Esophagus muscularis mucosa (tissue), 4 donors: ENCODE measurements at places on chromosomes 3 and 15.

DNA sequence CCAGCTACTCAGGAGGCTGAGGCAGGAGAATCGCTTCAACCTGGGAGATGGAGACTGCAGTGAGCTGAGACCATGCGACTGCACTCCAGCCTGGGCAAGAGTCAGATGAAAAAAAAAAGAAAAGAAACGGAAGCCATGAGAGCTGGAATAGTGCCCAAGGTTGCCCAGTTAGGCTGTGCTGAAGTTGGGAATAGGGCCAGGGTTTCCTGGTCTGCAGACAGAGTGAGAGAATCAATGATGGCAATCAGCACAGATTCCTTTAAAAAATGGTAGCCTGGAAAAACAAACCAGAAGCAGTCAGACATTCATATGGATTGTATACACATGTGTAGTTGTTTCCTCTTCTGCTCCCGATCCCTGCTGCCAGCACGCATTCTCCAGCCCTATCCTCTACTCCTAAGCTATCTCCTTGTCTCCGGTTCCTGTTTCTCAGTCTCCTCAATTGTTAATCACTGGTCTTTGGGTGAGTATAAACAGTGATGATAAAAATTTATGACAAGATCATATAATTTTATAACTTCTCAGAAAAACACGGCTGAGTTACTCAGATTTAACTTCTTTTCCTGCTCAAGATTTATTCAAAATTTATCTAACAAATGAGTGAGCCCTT lies 316.2 kb upstream of the UMPS start:
- no peaks in the 10 kb centered on the region for H3K4me1 ChIP-seq
- peaks cover 25% of the 10 kb centered on the region for H3K36me3 ChIP-seq
- no peak for DNase-seq
- H3K4me3 ChIP-seq, result no peak overlapping the region

GRCh38 chr15:40471105-40471807 lies 472 bp downstream of the CHST14 start:
- no peak for DNase-seq
- peak overlapping the region; percentile 88 for H3K27ac ChIP-seq
- peaks cover 23% of the 10 kb centered on the region for H3K4me1 ChIP-seq
- peaks cover 15% of the 10 kb centered on the region for H3K36me3 ChIP-seq

GRCh38 chr15:71780115-71780976 lies 30.0 kb upstream of the NR2E3 start:
- DNase-seq, result no peak
- peaks cover 6% of the 10 kb centered on the region for H3K4me1 ChIP-seq
- no peak overlapping the region for H3K4me3 ChIP-seq
- no peaks in the 10 kb centered on the region for H3K36me3 ChIP-seq
- no peak overlapping the region for H3K27ac ChIP-seq

DNA sequence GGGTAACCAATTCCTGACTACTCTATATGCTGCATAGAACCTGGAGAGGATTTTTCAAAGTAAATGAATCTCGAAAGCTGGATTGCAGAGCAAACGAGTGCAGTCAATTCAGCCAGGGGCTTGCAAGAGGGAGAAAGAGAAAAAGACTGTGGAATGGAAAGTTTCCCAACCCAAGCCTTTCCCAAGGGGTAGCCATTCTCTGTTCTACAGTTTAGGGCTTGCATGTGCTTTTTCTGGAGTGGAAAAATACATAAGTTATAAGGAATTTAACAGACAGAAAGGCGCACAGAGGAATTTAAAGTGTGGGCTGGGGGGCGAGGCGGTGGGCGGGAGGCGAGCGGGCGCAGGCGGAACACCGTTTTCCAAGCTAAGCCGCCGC lies 511 bp upstream of the RARB start:
- H3K4me3 ChIP-seq, result peak overlapping the region; percentile 70
- DNase-seq, result no peak
- H3K36me3 ChIP-seq, result no peaks in the 10 kb centered on the region
- peaks cover 9% of the 10 kb centered on the region for H3K4me1 ChIP-seq
- no peaks in the 10 kb centered on the region for H3K27me3 ChIP-seq

DNA sequence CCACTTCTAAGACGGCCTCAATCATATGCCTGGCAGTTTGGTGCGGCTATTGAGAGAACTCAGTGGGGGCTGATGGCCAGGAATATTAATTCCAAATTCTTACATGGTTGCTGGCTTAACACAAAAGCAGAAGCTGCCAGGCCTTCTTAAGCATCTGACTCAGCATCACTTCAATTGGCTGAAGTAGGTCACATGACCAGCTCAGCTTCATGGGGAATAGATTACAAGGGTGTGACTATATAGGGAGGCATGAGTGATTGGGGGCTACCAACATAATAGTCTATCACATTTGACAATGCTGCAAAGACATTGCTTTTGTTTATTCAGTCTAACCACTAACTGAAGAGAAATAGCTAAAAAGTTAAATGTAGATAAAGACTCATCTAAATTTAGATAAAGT lies 101.6 kb upstream of the ANKRD28 start:
- peak; percentile 68 for DNase-seq
- H3K4me3 ChIP-seq, result no peak overlapping the region
- H3K27ac ChIP-seq, result no peak overlapping the region
- H3K4me1 ChIP-seq, result peaks cover 13% of the 10 kb centered on the region

DNA sequence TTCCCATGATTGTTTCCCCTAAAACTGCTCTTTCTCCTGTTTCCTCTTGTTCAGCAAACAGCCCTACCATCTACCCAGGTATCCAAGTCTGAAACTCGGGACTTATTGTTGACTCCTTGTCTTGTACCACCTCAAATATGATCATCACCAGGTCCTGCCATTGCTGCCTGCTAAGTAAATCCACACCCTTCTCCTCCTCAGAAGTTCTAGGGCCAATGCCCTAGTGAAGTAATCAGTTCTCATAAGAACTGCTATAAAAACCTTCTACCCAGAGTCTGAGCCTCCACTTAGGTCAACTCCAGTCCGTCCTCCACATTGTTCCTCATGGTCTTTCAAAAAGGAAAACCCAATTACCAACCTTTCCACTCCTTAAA lies 77.0 kb upstream of the IL12A start:
- peak; percentile 77 for DNase-seq
- H3K27me3 ChIP-seq, result no peaks in the 10 kb centered on the region
- H3K4me1 ChIP-seq, result no peaks in the 10 kb centered on the region
- no peaks in the 10 kb centered on the region for H3K36me3 ChIP-seq
- H3K27ac ChIP-seq, result no peak overlapping the region
- H3K4me3 ChIP-seq, result peak overlapping the region; percentile 28

DNA sequence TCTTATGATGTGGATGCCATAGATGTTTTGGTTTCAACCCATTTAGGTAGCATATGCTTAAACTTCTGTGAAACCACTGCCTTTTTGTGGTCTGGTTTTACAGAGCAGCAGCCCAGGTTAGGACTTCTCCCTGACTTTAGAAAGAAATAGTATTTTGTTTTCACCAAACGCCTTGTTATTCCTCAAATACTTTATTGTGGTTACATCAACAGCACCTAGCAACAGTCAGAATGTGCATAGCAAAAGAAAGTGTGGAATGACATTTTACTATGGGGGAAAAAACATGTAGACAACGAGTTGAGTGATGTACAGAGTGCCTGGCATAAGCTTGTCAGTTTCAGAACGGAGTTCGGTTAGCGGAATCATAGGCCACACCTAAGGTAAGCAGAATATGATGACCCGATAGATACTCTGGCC lies 159.2 kb downstream of the TPRG1 start:
- H3K4me3 ChIP-seq, result no peak overlapping the region
- DNase-seq, result no peak
- peaks cover 12% of the 10 kb centered on the region for H3K4me1 ChIP-seq
- H3K36me3 ChIP-seq, result no peaks in the 10 kb centered on the region

- no peak overlapping the region for H3K27ac ChIP-seq
- no peaks in the 10 kb centered on the region for H3K36me3 ChIP-seq
- no peak overlapping the region for H3K4me3 ChIP-seq
- H3K27me3 ChIP-seq, result no peaks in the 10 kb centered on the region
- no peak for DNase-seq
Measured at GRCh38 chr3:185866555-185866954, 41.7 kb upstream of the IGF2BP2 start.

- peaks cover 45% of the 10 kb centered on the region for H3K4me1 ChIP-seq
- DNase-seq, result no peak
- H3K27me3 ChIP-seq, result no peaks in the 10 kb centered on the region
Measured at GRCh38 chr3:69738315-69738714, 949 bp upstream of the MITF start.

DNA sequence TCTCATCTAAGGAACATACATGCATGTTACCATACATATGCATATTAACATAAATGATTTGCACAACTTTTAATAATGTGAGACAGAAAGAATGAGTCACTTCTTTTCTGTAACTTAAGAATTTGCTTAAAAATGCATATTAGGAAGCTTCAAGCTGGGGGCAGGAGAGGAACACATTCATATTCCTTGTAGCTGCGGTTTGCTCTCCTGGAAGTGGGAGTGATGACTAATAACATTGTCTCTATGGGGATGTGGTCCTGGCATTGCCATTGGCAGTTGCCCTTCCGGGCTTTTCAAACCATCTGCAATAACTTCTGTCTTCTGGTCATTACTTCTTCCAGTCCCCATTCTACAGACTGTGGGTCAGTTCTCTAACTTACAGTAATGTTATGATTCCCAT lies 15.6 kb downstream of the CHST2 start:
- H3K4me3 ChIP-seq, result no peak overlapping the region
- no peaks in the 10 kb centered on the region for H3K36me3 ChIP-seq
- peaks cover 8% of the 10 kb centered on the region for H3K4me1 ChIP-seq

- H3K27me3 ChIP-seq, result no peaks in the 10 kb centered on the region
- H3K4me1 ChIP-seq, result no peaks in the 10 kb centered on the region
- no peak overlapping the region for H3K4me3 ChIP-seq
Measured at GRCh38 chr3:143718463-143718862, 129.8 kb downstream of the SLC9A9 start.

- no peaks in the 10 kb centered on the region for H3K36me3 ChIP-seq
- DNase-seq, result no peak
- H3K27me3 ChIP-seq, result no peaks in the 10 kb centered on the region
- H3K4me3 ChIP-seq, result no peak overlapping the region
Measured at GRCh38 chr15:44315773-44316465, 27.4 kb downstream of the GOLM2 start.

- H3K27me3 ChIP-seq, result peaks cover 34% of the 10 kb centered on the region
- H3K4me3 ChIP-seq, result no peak overlapping the region
- no peak for DNase-seq
- no peaks in the 10 kb centered on the region for H3K36me3 ChIP-seq
Measured at GRCh38 chr15:77715051-77715450, 82.3 kb upstream of the LINGO1 start.

DNA sequence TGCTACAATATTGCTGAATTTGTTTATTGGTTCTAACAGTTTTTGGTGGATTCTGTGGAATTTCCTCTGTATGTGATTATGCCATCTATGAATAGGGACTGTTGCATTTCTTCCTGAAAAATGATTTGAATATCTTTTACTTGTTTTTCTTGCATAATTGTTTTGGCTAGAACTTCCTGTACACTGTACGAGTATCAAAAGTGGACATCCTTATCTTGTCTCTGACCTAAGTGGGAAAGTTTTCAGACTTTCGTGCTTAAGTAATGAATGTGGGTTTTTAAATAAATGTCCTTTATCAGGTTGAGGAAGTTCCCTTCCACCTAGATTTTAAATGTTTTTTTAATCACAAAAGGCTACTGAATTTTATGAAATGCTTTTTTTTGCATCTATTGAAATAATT lies 203.8 kb upstream of the ATP10A start:
- no peaks in the 10 kb centered on the region for H3K4me1 ChIP-seq
- H3K27me3 ChIP-seq, result no peaks in the 10 kb centered on the region
- no peak overlapping the region for H3K27ac ChIP-seq
- no peaks in the 10 kb centered on the region for H3K36me3 ChIP-seq

DNA sequence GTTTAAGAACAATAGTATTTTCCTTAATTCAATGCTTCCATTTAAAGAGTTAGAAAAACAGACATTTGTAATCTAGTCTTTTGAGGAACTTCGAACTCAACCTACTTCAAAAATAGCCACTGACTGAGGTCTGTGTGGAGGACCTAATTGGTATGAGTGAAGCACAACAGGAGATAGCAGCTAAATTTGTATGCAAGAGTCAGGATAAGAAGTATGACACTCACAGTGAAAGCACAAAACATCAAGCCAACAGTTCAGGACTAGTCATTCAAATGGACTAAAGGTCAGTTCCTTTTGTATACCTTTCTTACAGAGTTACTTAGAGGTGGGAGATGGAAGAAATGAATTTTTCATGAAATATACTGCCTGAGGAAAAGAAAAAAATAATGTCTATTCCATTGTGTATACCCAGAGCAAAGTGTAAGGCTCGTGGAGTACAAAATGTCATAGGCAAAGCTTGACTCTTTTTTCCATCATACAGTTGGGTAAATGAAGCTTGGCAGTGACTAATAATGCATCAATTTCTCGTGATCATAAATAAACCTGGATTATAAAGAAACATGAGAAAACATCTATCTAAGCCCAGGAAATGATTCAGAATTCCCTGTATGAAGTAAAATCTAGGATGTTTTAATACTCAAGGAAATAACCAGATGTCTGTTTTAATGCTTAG lies 1005.2 kb upstream of the CADM2 start:
- no peaks in the 10 kb centered on the region for H3K27me3 ChIP-seq
- H3K36me3 ChIP-seq, result no peaks in the 10 kb centered on the region
- H3K4me1 ChIP-seq, result no peaks in the 10 kb centered on the region
- no peak overlapping the region for H3K4me3 ChIP-seq

DNA sequence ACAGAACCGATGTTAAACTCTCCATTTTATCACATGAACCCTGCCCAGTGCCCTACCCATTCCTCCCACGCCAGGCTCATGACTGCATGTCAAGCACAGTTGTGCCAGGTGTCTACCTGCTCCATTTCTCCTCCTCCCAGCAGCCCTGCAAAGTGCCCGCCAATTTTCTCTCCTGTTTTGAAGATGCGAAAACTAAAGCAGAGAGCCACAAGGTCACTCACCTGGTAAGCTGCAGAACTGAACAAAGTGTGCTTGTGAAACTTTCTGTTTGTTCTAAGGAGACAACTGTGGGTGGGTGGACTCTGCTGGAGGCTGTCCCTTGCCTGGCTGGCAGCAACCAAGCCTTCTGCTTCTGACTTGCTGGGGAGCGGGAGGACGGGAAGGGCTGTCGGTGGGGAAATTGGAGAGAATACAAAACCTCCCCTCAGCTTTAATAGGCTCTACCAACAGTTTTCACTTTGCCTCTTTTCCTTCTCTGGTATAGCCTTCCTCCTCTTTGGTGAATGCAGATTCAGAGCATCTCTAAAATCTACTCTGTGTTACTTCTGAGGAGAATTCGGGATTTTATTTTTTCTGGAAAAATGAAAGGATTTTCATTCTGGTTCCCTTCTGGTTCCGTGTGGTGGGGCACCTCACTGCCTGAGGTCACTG lies 23.0 kb downstream of the LIMD1 start:
- H3K4me3 ChIP-seq, result no peak overlapping the region
- H3K4me1 ChIP-seq, result peaks cover 23% of the 10 kb centered on the region
- H3K27me3 ChIP-seq, result no peaks in the 10 kb centered on the region
- DNase-seq, result no peak
- H3K36me3 ChIP-seq, result no peaks in the 10 kb centered on the region

DNA sequence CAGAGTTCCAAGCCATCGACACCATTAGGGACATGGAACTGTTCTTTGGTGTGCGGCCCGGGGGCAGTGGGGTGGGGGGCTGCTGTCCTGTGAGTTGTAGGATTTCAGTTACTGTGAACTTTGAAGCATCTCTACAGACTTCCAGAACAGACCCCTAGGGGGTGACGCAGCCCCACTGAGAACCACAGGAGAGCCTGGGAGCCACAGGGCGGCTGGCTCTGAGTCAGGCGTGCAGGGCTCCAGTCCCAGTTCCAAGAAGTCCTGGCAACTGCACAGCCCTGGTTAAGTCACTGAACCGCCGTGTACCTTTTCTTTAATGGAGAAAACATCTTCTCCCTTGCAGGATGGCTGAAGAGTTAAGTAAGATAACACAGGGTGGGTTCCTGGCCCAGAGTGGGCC lies 23.5 kb upstream of the LRTM1 start:
- no peak overlapping the region for H3K4me3 ChIP-seq
- H3K4me1 ChIP-seq, result peaks cover 40% of the 10 kb centered on the region
- no peak overlapping the region for H3K27ac ChIP-seq
- H3K36me3 ChIP-seq, result no peaks in the 10 kb centered on the region
- no peak for DNase-seq
